ENCODE measurements at places on chromosomes 3 and 15.

DNA sequence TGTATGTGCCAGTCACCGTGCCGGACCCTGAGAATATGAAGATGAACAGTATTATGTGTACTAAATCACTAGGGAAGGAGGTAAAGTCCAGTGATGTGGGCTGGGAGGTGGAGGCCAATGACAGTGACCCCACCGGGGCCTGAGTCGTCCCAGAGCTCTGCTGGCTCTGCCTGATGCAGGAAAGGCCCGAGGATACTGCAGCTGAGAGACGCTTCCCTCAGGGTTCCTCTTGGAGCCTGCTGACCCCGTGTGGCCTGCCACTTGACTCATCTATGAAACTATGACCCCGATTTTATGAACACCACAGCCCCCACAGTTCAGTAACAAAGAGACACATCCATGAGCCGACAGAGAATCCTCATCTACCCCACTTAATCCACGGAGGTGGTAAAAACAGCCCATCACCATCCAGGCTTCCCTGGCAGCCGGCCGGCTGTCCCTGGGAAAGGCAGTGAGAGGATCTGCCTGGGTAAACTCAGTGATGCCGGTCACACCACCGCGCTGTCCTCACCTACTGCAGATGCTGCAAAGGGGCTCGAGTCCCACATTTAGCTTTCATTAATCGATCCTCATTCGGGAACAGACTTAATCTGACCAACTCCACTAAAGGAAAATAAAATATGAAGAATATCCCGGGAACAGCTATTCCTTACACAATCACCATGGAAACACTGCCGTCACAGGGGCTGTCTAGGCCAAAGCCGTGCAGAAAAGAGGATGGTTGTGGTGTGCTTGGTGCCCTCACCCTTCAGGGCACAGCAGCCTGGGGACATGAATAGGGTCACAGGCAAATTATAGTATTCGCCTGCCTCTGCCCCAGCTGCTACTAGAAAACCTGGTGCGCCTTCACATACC, 82.9 kb downstream of the ARRDC4 start:
- DNase-seq = no peak

DNA sequence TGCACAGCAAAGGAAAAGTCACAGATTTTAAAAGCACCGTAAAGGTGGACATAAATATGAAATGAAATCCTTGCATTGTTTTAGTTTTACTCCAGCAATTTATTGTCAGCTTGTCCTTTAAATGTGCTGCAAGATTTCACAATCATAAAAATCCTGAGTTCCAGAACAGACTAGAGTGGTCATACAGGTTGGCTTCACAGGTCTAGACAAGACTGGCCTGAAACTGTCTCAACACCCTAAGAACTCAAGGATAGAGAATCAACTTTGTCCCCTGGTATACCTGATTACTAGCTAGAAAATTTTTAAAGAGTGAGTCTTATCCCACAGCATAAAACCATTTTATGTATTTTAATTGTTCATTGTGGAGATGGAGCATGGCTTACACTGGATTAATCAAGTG, 521.7 kb upstream of the MCTP2 start:
- DNase-seq = no peak

DNA sequence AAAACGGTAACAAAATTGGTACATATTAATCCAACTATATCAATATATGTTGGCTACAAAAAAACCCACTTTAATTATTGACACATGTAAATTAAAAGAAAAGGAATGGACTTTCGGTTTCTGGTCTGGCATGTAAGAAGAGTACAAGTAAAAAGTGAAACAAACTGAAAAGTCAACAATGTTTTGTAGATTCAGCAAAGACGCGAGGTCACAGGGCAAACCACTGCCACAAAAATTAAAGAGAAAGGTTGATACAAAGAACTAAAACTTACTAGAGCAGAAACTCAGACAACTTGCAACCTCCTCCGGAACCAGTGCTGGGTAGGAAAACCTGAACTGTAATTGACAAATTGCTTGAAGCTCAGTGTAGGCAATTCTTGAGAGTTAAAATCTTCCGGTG, 110.6 kb upstream of the ARPP21 start:
- no peak for DNase-seq

- peak; percentile 10 for DNase-seq
Observed at GRCh38 chr15:82952158-82953081, at the start of gene HOMER2. Gene HOMER2 (minus strand): TSS chr15:82952720. CDS start chr15:82952535, 185 bp downstream.

DNA sequence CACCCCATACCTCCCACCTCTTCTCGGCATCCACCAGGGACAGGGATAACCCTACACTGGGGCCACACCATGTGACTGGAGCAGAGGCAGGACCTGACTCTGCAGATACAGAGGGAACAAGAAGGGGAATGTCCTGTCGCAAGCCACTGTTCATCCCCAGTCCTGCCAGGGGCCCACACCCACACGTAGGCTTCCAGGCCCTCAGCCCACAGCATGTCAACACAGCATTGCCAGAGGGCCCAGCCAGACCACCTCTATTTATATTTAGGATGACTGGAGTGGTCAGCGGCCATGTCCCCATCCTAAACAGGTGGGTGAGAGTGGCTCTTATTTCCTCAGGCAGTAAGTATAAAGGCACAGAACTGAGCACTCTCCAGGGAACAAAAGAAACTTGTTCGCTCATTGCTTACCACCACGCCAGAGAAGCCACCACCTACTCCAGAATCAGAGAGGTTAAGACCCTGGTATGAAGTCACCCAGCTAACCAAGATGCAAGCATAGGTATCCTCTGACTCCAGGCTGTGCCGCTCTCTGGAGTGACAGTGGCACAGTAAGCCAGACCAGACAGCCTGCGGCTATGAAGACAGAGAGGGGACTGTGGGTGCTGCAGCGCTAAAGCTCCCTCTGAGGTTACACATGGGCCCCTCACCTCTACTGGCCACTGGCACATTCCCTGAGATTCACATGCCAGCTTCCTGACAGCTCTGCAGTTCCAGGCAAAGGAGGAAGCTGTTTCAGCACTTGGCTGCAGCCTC, 67.9 kb downstream of the LRIG1 start:
- no peak for DNase-seq

- no peak for DNase-seq
Observed at GRCh38 chr3:75254685-75255084, 409.4 kb upstream of the FRG2C start.

DNA sequence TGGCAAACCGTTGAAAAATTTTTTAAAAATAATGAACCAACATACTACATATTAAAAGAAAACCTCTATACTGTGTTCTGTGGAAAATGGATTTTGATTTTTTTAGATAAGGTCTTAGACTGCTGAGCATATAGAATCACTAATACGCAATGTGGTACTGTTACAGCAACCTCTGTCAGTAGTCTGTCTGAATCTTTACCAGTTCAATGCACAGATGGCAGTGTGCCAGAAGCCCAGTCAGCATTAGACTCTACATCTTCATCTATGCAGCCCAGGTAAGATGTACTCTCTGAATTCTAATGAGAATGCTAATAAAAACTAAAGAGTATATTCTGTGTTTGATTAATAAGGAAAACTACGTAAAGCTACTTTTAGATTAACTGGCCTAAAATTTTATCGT, 31.3 kb upstream of the FAH start:
- peak; percentile 1 for DNase-seq

GRCh38 chr15:40590667-40591050, 3.4 kb upstream of the KNL1 start:
- DNase-seq = no peak

DNA sequence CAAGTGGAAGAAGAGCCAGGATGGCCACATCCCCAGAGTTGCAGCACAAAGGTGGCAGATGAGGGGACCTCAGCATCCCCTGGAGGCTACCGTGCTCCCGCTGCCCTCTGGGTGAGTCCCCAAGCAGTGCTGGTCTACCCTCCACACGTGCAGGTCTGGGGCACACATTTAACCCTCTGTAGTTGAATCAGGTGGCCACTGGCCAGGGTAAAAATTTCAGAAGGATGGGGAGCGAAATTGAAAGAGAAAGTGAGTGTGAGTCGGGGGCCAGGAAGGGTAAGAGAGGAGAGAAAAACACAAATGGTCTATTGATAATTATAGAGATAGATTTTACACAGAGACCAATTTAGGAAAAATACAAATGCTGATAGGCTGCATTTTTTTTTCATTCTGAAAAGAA, 139.5 kb upstream of the EIF1B start:
- no peak for DNase-seq

DNA sequence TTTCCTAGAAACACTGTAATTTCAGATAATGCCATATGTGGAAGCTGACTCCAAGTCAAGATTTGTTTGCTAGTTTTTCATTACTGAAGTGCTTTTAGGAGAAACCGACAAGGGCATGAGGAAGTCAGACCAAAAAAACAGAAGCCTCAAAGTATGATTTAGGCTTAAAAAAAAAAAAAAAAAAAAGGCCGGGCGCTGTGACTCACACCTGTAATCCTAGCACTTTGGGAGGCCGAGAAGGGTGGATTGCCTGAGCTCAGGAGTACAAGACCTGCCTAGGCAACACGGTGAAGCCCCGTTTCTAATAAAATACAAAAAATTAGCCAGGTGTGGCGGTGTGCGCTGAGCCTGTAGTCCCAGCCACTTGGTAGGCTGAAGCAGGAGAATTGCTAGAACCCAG, 11.6 kb downstream of the RPL15 start:
- no peak for DNase-seq

DNA sequence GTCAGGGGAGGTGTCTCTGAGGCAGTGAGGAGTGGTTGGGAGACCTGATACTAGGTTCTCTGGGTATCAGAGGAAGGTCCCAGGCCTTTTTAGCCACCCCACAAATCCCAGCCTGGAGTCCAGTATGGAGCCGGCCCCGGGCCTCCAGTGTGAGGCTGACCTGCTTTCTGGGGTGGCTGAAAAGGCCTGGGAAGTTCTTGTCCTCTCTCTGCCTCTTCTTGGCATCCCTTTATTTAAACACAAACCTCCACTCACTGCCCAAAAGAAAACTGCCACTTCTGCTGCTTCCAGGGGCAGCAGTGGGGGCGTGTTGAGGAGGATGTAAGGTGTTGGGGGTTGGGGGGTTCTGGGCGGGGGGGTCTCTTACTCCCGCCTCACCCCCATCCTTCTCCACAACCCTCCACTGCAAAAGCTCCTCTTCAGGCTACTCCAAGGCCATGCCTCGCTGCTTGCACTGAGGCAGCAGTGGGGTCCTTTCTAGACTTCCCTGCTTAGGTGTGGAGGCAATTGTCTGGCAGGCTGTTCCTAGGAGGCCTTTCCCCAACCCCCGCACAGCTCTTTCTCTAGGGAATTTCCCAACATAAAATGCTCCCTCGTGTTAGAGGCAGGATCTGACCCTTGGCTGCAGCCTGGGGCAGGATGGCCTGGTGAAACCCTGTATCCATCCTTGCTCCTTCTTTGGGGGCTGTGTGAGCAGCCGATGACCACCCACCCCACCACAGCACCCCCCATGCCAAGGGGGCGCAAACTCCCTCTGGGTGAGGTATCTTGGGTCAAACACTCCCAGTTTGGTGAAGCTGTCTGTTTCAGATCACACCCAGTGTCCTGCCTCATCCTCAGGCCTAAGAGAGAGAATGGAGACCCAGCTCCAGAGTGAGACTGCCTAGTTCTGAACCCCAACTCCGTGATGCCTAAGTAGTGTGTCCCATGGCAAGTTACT, 12.1 kb upstream of the RAD18 start:
- no peak for DNase-seq

DNA sequence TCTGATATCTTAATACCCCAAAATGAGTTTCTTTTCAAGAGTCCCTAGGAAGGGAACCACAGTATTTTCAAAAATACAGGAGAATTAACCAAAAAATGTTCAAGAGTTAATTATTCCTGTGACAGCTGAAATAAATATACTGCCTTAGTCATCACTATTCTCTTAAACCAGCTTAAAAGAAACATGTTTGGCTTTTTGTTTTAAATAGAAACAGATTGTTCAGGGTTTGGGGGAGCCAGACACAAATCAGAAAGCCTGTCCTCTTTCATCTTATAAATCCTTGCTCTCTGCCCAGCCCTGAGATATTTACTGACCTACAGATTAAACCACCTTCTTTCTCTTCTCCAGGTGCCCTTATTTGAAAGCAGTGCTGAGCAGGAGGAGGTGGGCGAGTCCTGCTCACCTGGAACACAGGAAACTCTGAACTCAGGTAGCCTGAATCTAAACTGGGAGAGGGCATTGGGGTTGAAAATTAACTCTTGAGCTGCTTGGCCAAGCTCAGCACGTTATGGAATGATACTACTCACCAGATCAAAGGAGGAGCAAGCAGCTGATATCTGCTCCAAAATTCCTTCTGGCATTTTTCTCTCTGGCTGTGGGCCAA, 84.1 kb upstream of the SPRED1 start:
- DNase-seq = no peak

GRCh38 chr3:59607656-59608055, 557.8 kb upstream of the CFAP20DC start:
- DNase-seq = no peak

All from NCI-H510A treated with DMSO at 0.1 percent for 48 hours (cell line).